ENCODE measurements at places on chromosomes 4 and X.

DNA sequence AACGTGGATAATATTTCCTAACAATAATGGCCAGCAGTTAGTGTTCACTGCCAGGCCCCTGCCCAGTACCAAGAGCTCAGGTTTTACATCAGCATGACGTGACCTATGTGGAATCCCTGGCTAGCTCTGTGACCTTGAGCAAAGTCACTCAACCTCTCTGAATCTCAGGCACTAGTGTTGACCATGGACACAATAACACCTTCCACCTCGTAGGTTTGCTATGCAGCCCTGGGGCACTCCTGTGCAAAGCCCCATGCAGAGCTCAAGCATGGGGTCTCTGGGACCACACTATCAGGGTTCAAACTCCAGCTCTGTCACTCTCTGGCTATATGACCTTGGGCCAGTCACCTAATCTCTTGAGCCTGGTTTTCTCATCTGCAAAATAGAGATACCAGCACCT, 38.7 kb upstream of the MSX1 start:
- no peak for DNase-seq

DNA sequence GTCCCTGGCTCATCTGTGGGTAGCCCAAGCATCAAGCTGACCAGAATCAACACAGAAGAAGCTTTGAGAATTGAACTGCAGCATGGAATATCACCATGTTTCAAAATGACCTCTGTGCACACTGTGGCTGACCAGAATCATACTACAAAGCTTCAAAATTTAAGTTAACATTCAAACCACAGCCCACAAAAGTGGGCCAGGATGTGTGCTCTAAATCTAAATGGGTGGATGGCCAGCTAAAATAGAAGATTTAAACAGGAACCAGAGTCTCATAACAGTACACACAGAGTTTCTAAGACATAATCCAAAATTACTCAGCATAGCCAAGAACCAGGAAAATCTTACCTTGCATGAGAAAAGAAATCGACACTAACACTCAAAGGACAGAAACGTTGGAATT, 46.1 kb downstream of the KLF3 start:
- no peak for DNase-seq

DNA sequence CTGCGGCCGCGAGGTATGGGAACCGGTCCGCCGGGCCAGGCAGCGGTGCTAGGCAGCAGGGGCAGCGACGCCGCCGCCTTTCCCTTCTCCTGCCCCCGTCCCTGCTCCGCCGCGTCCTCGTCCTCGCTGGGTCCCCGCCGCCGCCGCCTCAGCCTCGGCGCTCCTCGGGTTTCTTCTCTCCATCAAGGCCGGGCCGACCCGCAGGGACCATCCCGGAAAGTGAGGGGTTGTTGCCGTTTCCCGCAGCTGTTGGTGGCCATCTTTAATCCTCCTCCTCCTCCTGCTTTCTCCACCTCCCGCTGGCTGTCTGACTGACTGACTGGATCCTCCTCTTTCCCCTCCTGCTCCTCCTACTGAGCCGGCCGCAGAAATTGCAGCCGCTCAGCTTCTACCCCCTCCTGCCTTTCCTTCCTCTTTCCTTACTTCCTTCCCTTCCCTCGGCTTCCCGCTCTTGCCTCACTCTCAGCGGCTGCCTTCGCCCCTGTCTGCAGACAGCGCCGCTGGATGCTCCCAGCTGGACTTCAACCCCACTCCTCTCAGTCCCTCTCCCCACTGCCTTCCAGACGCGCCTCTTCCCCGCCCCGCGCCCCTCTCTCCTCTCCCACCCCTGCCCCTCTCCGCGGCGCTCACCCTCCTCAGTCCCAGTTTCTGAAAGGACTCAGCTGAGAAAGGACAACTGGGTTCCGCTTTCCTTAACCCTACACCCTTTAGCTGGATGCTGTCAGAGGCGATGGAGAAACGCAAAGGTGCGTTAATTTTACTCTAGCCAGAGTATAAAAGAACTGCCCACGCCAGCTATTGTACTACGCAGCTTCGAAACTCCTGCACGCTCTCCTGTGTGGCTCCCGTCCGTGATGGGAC, at the start of gene WDFY3:
WDFY3 (minus strand) TSS at position 309 of the 861 bp plus-strand sequence. CDS start 106,099 bp downstream, outside the sequence.
- DNase-seq = peak; percentile 94

DNA sequence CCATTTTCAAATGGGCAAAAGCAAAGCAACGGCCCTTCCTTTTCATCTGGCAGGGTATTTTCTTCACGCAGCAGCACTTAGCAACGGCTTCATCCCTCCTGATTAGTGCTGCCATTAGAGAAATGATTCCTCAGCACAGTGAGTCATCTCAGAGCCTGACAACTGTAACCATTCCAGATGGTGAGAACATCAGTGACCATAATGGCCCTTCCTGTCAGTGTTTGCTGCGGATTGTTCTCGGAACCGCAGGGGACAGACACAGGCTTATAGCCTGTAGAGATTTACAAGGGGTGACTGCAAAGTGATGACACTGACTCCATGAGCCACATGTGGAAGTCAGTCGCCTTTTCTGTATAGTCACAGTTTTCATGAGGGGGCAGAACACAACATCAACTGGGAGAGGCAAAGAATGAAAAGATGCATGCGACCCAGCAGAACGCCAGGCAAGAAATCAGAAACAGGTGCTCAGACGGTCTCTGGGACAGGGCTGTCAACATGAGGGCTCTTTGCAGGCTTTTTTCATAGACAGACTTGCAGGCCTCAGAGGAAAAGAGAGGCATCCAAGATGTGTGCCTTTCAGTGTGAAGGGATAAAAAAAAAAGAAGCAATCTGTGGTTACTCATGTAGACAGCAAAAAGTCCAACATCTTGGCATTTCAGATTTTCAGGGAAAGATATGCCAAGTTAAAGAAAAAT, 69.9 kb upstream of the FBXW7 start:
- DNase-seq = no peak

DNA sequence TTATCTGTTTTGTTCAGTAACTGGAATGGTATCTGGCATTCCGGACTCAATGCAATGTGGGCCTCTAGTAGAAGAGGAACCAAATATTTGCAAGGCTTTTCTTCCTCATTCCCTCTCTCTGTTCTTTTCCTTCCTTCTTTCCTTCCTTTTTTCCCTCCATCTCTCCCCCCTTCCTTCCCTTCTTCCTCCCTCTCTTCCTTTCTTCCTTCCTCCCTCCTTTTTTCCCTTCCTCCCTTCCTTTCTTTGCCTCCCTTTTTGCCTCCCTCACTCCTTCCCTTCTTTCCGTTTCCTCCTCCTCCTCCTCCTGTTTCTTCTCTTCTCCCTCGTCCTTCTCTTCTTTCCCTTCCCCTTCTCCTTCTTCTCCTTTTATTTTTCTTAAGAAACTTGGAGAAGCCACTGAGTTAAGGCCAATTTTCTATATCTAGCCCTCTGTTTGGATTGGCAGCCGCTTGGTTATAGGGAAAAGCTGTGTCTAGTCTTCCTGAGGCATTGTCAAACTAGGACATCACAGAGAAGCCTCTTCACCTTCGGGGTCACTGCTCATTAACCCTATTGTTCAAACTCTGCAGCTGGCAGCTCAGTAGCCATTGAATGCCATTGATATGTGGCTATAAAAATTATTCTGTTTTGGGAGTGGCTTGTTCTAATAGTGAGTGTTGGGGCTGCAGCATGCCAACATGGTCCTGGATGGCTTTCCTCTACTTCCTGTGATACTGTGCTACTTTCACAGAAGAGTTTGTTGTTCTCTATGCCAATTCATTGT, 95.9 kb downstream of the CFAP299 start:
- no peak for DNase-seq

- DNase-seq = no peak
These were observed 39.2 kb upstream of the CRMP1 start for GRCh38 chr4:5932035-5932568.

DNA sequence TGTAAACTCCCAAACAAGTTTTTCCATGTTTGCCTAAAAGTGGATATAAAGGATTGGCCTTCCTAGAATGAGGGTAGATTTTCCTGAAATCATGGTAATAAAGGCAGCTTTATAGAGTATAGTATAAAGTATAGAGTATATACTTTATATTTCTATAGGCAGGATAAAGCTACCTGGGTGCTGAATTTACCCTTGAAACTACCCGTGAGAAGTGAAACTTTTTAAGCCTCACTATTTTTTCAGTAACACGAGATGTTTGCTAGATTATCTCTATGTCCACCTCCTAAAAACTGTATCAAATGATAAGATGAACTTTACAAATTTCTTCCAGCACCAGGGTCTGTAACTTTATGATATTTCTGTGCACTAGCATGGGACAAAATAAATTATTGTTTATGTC, 340.0 kb upstream of the GALNTL6 start:
- DNase-seq = no peak

DNA sequence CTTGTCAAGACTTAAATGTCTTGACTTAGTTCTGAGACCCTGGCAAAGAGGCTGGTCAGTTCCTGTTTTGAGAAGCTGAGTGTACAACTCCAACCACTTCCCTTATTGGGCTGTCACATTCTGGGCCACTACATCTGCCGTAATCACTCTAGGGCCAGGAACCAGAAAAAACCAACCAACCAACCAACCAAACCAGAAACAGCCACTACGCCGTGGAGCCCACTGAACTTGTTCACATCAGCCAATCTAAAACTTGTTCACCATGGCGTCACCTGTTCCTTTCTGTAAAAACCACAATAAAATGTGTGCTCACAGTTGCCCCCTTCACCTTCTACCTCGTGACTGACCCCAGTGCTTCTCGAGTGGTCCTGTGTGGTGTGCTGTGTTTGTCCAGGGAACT, 107.3 kb downstream of the JADE1 start:
- no peak for DNase-seq

DNA sequence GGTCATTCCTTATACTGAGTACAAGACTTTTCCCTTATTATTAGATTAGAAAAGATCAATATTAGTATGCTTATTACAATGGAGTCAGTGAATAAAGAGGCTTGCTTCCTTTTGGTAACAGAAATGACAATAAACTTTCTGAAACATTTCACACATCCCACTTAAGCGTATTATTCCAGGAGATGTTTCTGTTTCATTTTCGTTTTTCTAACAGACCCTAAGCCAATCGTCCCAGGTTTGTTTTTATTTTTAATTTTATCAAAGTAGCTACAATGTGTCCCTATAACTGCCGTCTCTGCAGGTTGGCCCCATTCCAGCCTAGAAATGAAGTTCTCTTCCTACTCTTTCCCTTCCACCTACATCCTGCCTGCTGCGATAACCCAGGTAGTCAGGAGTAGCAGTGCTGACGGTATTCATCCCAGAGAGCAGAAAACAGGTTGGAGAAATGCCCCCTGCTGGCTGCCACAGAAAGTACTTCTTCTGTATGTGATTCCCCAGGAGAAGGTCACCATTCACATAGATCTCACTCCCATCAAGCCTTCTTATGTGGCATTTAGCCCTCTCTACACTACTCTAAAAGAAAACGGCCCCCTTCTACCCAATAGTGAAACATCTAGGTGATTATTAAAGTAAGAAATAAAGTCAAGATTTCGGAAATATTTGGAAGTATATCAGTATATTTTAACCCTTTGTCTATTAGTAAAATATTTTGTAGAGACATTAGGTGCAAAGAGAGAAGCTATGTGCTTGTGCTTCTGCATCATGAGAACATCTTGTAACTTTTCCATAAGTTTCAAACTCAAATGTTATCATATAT, 40.4 kb downstream of the ENPEP start:
- peak; percentile 88 for DNase-seq

GRCh38 chrX:66684196-66684595, 45.3 kb upstream of the EDA2R start:
- DNase-seq = no peak

DNA sequence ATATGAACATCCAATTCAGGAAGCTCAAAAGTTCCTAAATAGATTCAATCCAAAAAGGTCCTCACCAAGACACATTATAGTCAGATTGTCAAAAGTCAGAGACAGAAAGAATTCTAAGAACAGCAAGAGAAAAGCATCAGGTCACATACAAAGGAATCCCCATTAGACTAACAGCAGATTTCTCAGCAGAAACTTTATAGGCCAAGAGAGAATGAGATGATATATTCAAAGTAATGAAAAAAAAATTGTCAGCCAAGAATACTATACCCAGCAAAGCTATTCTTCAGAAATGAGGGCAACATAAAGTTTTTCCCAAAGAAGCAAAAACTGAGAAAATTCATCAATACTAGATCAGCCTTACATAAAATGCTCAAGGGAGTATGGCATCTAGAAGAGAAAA, 106.6 kb upstream of the SH3RF1 start:
- DNase-seq = no peak

DNA sequence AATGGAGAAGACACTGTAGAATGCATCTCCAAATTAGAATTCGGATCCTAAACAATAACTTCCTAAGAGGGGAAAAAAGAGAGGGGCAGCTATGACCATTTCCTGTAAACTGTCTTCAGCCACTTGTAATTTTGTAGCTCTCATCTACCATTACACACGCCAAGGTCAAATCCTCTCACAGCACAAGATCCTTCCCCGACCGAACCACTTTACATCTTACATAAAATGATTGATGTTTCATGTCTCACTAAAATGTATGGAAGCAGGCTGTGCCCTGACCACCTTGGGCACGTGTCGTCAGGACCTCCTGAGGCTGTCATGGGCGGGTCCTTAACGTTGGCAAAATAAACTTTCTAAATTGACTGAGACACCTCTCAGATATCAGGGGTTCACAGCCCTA, 24.1 kb upstream of the PBDC1 start:
- DNase-seq = peak; percentile 50

DNA sequence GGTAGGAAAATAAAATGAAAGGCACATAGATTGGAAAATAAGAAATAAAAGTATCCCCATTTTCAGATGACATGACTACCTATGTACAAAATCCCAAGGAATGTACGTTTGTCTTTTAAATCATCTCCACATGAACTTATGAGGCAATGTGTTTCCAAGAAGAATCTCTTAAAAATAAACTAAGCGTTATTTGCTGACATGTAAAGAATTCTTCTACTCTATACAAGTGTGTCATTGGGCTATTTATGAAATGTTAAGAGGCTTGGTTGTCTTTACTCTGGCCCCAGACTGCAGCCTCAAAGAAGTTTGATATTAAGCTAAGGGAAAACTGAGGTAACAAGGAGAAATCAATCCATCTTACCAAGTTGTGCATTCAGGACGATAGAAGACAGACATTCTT, 17.1 kb downstream of the BEX3 start:
- DNase-seq = peak; percentile 55

DNA sequence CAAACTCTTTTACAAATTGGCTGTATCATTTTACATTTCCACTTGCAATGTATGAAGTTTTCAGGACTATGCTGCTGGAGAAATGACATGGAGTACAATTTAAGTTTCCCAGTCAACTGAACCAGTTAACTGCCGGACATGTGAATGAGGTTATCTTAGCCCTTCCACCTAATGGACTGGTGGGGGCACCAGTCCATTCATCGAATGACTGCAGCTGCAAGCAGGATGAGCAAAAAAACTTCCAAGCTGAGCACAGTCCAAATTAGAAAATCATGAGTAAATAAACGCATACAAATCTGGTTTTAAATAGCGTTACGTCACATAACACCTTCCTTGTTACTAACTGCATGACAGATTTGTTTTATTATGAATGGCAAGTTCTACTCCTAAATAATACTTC, 1131.5 kb downstream of the PCDH18 start:
- peak; percentile 29 for DNase-seq
